ENCODE measurements at places on chromosomes 1 and 21.

- no peak for DNase-seq
These were observed 8.3 kb downstream of the TGFBR3 start for GRCh38 chr1:91877574-91878208.

DNA sequence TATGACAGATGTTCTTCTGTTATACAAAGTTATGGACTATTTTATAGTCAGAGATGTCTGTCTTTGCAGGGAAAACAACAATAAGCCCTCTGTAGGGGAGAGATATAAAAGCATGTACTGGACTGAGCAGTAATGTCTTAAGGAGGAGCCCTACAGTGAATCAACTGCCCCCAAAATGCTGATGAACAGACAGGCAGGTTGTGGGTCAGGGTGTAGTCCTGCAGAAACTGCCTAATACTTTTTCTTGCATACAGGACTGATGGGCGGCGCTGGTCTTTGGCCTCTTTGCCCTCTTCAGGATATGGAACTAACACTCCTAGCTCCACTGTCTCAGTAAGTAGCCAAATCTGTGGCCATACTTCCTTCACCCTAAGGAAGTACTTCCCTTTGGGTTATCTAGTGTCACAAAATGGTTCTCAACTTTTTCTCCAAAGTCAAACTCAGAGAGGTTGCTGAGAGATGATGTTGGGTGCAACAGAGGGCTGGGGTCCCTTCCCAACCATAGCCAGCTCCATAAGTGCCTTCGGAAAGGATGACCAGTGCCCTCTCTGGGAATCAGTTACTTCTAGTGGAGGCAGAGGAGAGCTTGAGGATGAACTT lies 129.8 kb downstream of the PIK3R3 start:
- DNase-seq = no peak

GRCh38 chr1:31556481-31557006 lies 19.8 kb upstream of the TINAGL1 start:
- no peak for DNase-seq

- no peak for DNase-seq
These were observed 138.7 kb upstream of the IRF2BP2 start for GRCh38 chr1:234748713-234749112.

DNA sequence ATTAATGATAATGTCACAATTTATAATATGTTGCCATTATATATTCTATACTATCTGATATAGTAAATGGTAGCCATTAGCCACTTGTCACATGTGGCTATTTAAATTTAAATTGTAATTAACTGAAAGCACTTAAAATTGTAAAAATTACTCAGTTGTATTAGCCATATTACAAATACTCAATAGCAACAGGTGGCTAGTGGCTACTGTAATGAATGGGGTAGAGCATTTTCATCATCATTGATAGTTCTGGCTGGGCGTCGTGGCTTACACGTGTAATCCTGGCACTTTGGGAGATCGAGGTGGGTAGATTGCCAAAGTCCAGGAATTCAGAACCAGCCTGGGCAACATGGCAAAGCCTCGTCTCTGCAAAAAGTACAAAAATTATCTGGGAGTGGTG lies 16.5 kb downstream of the ZBTB37 start:
- no peak for DNase-seq

GRCh38 chr1:227451954-227452353 lies 111.4 kb upstream of the ZNF678 start:
- DNase-seq = no peak

- no peak for DNase-seq
These were observed 48.2 kb downstream of the TRPM2 start for GRCh38 chr21:44401386-44402160.

DNA sequence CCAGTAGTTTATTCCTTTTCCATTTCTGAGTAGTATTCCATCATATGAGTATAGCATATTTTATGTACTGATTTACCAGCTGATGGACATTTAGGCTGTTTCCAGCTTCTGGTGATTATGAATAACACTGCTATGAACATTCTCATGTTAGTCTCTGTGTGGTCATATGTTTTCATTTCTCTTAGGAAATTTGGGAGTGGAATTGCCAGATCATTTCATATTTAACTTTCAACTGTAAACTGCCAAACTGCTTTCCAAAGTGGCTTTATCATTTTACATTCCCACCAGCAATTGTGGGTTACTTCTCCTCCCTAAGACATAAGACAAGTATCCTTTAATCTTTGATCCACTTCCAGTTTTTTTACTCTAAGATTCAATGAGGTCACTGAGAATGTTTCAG lies 85.7 kb upstream of the RALGPS2 start:
- DNase-seq = no peak

DNA sequence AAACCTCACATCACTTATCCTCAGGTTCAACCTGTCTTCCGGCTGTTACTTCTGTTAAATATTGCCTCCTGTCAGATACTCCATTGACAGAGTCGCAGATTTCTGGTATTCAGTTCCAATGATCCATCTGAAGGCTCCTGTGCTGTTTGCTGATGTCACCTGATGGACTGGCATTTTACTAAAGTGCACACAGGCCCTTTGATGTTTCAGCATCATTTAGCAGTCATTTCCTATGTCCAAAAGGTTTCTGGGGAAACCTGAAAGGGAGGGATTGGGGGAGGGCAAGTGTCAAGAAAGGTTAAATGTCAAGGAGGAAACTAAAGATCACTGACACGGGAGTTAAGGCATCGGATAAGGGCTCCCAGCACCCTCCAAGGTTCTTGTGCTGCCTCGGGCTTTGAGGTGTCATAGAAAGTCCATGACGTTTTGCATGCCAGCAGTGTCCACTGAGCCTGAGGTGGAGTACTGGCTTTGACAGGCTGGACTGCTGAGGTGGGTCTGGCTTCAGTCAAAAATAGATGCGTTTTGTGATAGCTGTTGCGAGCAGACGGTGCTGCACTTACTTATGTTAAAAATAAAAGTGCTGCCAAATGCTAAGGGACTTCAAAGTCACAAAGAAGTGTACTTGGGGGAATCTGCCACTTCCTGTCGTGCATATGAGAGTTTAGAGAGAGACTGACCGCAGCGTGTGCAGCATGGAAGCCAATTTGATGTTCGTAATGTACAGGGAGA lies 30.8 kb downstream of the XCL2 start:
- no peak for DNase-seq

DNA sequence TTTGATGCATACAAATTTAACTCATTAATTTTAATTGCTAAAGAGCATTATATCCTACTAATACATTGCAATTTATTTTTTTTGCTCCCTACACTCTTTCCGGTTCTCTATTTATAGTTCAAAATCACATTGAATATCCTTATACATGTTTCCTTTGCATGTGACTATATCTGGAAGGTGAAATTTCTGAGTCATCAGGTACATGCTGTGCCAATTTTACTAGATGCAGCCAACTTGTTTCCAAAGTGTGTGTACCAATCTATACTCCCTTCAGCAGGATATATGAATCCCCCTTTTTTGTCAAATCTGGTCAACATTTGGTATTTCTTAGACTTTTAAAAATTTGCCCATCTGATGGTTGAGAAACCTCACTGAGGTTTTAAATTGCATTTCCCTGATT lies 602.9 kb upstream of the CAMK1G start:
- DNase-seq = no peak

DNA sequence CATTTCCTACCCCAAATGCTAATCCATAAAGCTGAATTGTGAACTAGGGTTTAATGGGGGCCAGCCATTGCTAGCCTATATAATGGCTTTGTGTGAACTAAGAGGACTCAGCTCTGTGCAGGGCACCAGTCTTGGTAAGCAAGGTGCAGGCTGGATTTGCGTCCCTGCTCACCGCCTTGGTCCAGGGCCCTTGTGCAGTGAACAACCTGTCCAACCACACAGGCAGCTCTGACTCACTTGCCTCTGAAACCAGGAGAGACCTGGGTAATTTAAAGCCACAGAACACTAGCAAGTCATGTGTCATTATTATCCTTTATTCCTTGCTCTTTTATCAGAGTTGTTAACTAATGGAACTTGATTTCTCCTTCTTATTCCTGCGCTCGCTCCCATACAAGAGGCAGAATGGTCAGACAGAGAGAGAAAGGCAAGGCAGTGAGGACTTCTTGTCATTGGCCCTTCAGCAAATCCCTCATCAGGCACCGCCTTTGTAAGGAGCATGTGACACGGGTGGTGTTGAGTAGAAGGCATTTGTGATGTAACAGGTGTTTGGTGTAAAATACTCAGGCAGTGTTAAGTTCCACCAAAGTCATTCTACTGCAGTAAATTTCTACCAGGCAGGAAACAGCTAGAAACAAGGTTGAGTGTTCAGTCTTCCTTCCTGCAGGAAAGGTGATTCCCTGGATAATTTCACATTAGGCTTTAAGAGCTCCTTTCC lies 67.3 kb upstream of the OLIG2 start:
- no peak for DNase-seq

GRCh38 chr1:83545066-83545862 lies 453.7 kb downstream of the TTLL7 start:
- DNase-seq = no peak

DNA sequence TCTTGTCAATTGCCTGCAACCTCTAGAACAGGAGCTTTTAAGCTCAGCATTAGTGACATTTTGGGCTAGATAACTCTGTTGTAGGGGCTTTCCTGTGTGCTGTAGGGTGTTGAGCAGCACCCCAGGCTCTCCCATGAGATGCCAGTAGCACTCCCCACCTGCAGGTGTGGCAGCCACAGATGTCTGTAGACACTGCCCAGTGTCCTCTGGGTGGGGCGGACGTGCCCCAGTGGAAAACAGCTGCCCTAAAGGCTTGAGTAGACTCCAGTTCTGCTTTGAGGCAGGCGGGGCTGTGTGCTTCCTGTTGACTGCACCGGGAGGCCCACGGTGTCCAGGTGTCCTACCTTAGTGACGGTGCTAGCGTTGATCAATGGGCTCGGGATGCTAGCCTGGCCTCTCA lies 16.9 kb upstream of the PWP2 start:
- DNase-seq = no peak
